ENCODE measurements at places on chromosomes 1 and 21. TPM values are rescaled to one million over a fixed set of nuclear protein-coding genes. Genes with fewer than 3 reads are reported as not detected.

DNA sequence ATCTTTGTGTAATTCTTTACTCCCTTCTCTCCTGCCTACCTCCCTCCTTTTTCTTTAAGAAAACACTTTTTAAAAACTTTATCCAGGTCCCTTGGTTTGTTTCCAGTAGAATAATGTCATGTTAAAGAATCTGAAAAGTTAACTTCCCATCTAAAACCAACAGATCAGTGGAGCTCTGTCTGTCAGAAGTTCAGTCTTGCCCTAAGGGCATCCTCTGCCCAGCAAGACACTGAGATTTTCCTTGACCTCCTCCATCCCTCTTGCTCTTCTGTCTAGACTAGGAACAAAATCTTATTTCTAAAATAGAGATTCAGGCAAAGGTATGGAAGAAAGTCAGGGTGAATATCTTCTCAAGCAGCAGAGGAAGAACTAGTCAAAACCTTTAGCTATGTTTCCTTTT, 5.7 kb upstream of the GNL2 start:
- DNase-seq: no peak

DNA sequence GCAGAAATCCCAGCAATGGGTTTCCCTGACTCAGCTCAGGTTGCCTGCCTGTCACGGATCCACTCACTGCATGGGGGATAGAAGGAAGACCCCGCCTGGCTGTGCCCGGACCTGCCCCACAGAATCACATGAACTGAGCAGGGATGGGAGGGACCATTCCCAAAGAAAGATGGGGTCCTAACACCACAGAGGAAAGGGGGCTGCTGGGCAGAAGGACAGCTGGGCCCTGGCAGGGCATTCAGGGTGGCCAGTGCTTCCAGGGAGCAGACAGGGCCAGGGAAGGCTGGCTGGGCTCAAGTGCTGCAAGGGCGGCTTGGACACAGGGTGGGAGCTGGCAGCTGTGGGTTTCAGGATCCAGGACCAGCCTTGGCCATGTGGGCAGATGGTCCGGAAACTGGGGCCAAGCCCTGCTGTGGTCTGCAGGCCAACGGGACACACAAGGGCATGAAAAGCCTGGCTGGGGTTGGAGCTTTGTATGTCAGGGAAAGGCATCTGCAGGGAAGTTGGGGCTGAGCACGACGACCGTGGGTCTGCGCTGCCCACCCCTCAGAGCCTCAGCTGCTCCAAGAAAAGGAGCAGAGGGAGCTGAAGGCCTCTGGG, 723.9 kb downstream of the PTPRU start:
- no peak for DNase-seq

- no peak for DNase-seq
Measured at GRCh38 chr21:28758042-28758882, 234.4 kb downstream of the LTN1 start.

DNA sequence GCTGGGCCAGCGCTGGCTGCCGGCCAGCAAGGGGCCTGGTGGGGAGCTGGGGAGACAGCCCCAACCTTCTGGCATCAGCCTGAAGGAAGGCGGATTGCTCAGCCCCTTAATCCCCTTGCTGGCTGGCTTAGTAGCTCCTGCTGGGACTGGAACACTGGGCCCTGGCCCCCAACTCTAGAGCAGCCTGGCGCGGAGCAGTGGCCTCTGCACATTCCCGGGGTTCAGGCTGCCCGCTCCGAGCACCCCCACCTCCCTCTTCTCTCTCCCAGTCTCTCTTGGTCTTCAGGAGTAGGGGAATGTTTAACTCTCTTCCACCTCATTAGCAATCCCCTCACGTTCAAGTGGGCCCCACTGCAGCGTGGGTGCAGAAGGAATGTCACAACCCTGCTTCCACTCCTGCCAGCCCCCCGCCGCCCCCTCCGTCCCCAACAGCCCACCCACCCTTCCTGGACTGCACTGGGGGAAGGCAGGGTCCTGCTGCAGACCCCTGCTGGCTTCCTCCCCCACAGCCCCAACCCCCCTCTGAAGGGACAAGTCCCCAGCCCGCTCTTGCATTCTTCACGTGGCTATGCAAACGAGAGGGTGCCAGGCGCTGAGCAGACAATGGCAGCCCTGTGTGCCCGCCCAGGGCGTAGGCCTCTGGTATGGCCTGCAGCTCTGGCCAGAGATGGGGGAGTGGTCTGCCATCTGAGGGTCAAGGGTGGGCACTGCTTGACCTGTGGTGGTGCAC, 980 bp upstream of the CLDN19 start:
- no peak for DNase-seq

GRCh38 chr1:43171876-43172526, at the start of the genes CFAP57 and EBNA1BP2:
Gene CFAP57 (plus strand): TSS chr1:43172330. CDS start chr1:43172754, 424 bp downstream.
Gene EBNA1BP2 (minus strand): TSS chr1:43172290. CDS start chr1:43172118, 172 bp downstream.
- DNase-seq: peak; percentile 98

Gene ARHGAP30
- 4.7 TPM for total RNA-seq

Gene RGS8
- 0.17 TPM for total RNA-seq
